CD4-positive, alpha-beta T cell (primary cell): ENCODE measurements at places on chromosomes 4 and X. TPM values are rescaled to one million over a fixed set of nuclear protein-coding genes. Genes with fewer than 3 reads are reported as not detected.

- H3K27me3 ChIP-seq: no peaks in the 10 kb centered on the region
- peaks cover 26% of the 10 kb centered on the region for H3K4me1 ChIP-seq
- H3K27ac ChIP-seq: no peak overlapping the region
- DNase-seq: no peak
- peaks cover 26% of the 10 kb centered on the region for H3K36me3 ChIP-seq
Measured at GRCh38 chr4:56463711-56464110, 3.7 kb upstream of the SRP72 start.

DNA sequence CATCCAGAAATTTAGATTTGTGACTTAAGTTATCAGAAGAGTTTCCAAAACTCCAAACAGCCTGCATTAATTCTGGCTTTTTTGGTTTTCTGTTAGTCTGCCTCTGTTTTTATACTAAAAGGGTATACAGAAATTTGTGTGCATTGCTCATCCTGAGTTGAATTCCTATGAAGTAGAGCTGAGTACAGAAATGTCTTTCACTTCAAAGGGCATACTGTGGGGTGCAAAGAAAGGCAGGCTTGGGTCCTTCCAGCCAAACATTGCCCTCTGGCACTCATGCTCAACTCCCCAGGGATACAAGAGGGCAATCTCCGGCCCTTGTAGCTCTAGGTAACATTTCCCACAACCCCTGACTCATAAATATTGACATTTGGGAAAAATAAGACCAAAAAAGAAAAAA, 27.6 kb upstream of the TMEM184C start:
- H3K4me3 ChIP-seq: no peak overlapping the region
- H3K27me3 ChIP-seq: peaks cover 8% of the 10 kb centered on the region
- H3K27ac ChIP-seq: no peak overlapping the region
- peaks cover 6% of the 10 kb centered on the region for H3K4me1 ChIP-seq
- DNase-seq: no peak

DNA sequence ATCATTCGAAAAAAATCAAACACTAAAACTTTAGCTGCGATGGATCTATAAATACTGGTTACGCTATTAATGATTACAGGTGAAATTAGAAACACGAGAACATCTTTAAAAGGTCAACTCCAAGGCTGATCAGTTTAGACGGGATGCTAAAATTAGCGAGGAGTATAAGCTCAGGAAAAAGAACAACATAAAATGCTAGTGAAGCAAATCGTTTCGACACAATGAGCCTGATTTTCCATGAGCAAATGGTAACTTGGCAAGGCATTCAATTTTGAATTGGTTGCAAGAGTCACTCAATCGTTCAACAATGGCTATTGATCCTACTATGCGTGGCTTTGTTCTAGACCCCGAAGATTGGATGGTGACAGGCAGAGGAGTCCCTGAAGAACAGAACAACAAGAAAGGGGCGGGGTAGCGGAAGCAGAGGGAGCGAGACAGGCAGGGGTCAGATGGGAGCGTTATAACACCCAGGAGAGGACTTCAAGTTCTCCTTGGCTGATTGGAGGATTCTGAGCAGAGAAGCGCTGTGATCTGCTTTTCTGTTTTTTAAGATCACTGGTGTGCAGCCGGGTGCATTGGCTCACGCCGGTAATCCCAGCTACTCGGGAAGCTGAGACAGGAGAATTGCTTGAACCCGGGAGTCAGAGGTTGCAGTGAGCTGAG, 146.5 kb downstream of the RBM47 start:
- H3K27me3 ChIP-seq: no peaks in the 10 kb centered on the region
- H3K27ac ChIP-seq: no peak overlapping the region
- no peaks in the 10 kb centered on the region for H3K4me1 ChIP-seq

GRCh38 chr4:127759228-127759820, 22.8 kb upstream of the HSPA4L start:
- no peak overlapping the region for H3K4me3 ChIP-seq
- H3K27ac ChIP-seq: no peak overlapping the region
- H3K27me3 ChIP-seq: no peaks in the 10 kb centered on the region
- no peak for DNase-seq
- H3K4me1 ChIP-seq: no peaks in the 10 kb centered on the region
- H3K36me3 ChIP-seq: no peaks in the 10 kb centered on the region

DNA sequence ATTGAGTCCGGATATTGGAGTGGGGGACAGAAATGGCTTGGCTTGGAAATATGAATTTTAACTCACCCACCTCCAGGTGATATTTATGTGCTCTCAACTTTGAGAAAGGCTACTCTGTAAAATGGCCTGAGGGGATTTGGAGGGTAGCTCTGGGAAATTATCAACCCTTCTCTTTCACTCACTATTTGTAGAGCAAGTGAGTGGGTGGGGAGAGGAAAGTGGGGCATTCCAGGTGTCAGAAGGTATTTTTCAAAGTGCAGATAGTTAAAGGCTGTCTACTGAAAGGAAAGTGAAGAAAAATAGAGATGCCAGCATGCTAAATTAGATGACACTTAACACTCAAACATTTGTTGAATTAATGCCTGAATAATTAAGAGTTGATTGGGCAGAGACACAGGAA, 44.1 kb downstream of the TMEM164 start:
- H3K4me1 ChIP-seq: no peaks in the 10 kb centered on the region
- H3K27me3 ChIP-seq: no peaks in the 10 kb centered on the region
- H3K36me3 ChIP-seq: no peaks in the 10 kb centered on the region
- H3K27ac ChIP-seq: no peak overlapping the region
- H3K4me3 ChIP-seq: no peak overlapping the region

GRCh38 chrX:88612870-88613329, 134.1 kb upstream of the CPXCR1 start:
- no peak overlapping the region for H3K4me3 ChIP-seq
- H3K27me3 ChIP-seq: no peaks in the 10 kb centered on the region
- H3K27ac ChIP-seq: no peak overlapping the region
- H3K36me3 ChIP-seq: no peaks in the 10 kb centered on the region
- H3K4me1 ChIP-seq: no peaks in the 10 kb centered on the region

DNA sequence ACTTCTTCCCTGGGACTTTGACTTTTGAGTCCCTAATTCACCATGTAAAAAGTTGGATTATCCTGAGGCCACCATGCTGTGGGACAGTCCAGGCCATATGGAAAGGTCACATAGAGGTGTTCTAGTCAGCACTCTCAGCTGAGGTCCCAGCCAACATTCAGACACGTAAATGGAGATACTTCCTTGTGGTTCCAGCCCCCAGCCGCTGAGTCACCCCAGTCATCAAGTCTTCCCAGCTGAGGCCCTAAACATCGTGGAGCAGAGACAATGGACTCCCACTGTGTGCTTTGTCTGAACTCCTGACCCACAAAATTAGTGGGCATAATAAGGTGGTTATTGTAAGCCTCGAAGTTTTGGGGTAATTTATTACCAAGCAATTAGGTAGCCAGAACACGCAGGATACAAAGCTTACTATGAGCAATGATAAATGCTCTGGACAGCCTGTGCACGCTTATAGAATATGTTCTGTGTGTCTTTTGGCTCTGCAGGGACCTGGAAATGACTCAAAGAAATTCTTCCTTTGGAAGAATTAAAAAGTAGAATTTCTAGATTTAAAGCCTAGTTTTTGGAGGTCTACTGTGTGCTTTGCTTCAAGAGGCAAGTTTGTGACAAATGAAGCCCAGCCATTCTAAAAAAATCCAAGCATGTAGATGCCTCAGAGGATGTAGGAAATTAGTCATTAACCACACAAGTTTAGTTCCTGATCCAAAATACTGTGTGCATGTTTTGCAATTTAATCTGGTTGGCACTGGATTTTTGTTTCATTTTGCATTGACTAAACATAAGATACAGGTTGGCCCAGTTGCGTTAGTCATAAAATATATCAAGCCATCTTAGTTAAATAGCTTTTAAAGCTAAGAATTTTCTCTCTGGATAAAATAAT, 33.2 kb upstream of the SLC9A7 start:
- no peak overlapping the region for H3K4me3 ChIP-seq
- no peaks in the 10 kb centered on the region for H3K27me3 ChIP-seq
- DNase-seq: no peak

DNA sequence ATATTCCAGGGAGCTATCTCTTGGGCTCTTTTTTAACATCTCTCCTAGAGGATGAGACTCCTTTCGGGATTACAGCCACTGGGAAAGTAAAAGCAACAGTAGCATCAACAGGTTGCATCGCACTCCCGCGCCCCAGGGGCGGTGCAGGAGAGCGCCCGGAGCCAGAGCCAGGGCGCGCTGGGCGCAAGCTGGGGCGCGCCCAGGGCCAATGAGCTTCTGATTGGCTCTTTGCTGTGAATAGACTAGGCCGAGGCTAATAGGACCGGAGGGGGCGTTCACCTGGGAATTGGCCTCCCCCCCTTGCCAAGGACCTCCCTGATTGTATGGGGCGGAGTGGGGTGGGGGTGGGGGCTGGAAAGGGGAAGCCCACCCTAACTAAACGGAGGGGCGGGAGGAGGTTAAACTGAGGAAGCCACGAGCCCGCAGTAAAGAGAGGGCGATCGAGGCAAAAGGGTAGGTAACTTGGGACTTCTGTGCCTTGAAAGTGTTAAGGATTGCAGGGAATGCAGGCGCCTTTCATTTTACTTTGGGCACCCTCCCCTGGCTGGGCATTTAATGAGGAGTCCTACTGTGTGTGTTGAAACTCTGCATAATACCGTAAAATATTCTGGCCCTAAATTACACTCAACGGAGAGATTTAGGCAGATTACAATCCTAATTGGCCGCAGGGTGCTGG, 1.1 kb upstream of the ATOH1 start:
- H3K36me3 ChIP-seq: no peaks in the 10 kb centered on the region
- no peak overlapping the region for H3K4me3 ChIP-seq
- no peak overlapping the region for H3K27ac ChIP-seq
- H3K27me3 ChIP-seq: peaks cover 68% of the 10 kb centered on the region
- H3K4me1 ChIP-seq: peaks cover 7% of the 10 kb centered on the region

DNA sequence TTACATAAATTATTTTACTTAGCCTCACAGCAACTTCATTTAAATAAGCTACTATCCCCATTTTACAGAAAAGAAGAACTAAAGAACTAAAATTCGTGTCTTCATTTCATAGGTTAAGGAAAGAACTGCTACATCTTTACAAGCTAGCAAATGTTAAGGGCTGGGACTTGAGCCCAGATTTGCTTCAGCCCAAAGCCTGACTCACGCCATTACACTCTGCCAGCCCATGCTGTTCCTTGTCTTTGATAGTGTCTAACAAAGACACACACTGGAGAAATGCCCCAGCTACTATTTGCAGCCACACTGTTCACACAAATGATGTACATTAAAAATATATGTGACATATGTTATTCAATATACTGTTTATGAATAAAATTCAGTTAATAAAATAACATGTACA, 29.0 kb upstream of the ERVMER34-1 start:
- no peaks in the 10 kb centered on the region for H3K4me1 ChIP-seq
- no peak for DNase-seq
- H3K27me3 ChIP-seq: no peaks in the 10 kb centered on the region
- H3K27ac ChIP-seq: no peak overlapping the region
- H3K36me3 ChIP-seq: no peaks in the 10 kb centered on the region
- H3K4me3 ChIP-seq: no peak overlapping the region

GRCh38 chr4:29309050-29309449, 1411.1 kb upstream of the PCDH7 start:
- no peak overlapping the region for H3K27ac ChIP-seq
- H3K27me3 ChIP-seq: no peaks in the 10 kb centered on the region
- no peaks in the 10 kb centered on the region for H3K36me3 ChIP-seq
- H3K4me3 ChIP-seq: no peak overlapping the region
- no peaks in the 10 kb centered on the region for H3K4me1 ChIP-seq

Gene LAP3
- total RNA-seq: 61.6 TPM

Gene EPGN
- 5.9 TPM for total RNA-seq

Gene RAB9B
- total RNA-seq: not detected

Gene SLC16A2
- total RNA-seq: 0.22 TPM

Gene TLR7
- 0.06 TPM for total RNA-seq

Gene CHIC1
- 7.2 TPM for total RNA-seq

Gene PSAPL1
- not detected for total RNA-seq

Gene BEND2
- total RNA-seq: not detected

Gene MAGEC2
- total RNA-seq: not detected

Gene FAM13A
- total RNA-seq: 9.6 TPM

Gene GC
- total RNA-seq: not detected

Gene DCLK2
- total RNA-seq: not detected
